GM13976 (cell line): ENCODE measurements at places on chromosomes 6 and 20.

- no peak for DNase-seq
Measured at GRCh38 chr6:98946266-98946878, 1.4 kb downstream of the FBXL4 start.

GRCh38 chr20:10005885-10006284 lies 28.9 kb upstream of the ANKEF1 start:
- no peak for DNase-seq

DNA sequence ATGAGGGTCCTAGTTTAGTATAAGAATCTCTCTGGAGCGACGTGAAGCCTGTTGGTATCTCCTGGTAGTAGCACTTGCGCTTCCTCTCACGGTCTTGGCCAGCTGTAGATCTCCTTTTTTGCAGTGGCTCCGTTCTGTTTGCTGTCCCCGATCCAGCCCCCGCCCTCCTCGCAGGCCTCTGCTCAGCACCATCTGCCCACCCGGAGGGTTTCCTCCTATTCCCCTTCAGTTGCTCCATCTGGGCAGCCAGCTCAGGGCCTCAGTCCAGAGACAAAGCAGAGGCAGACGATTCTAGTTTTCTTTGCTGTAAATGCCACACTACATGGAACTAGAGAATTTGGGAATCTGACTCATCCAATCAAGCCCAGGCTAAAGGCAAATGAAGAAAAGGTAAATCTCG lies 126.6 kb downstream of the TIAM2 start:
- DNase-seq, result no peak

DNA sequence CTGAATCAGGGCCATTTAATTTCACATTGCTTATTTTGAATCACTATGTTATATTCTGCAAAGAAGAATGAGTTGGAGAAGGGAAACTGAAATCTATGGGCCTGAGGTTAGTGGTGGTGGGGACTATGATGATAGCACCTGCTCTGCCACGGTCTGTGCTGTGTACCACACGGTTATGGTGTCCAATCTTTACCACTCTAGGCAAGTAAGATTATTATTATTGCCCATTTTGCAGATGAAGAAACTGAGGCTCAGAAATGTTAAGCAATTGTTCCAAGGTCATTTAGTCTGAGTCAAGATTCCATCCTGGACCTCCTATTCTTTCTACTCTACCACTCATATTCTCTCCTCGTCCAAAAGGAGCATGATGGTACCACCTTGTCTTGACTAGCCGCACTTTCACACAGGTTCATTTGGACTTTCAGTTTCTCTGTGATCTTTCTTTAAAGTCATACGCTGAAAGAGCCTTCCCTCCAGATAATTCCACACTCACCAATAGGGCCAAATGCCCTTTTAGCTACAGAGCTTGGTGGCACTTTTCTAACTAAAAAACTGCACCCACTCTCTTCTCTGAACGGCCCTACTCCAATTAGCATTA lies 56.2 kb downstream of the GFOD1 start:
- no peak for DNase-seq

DNA sequence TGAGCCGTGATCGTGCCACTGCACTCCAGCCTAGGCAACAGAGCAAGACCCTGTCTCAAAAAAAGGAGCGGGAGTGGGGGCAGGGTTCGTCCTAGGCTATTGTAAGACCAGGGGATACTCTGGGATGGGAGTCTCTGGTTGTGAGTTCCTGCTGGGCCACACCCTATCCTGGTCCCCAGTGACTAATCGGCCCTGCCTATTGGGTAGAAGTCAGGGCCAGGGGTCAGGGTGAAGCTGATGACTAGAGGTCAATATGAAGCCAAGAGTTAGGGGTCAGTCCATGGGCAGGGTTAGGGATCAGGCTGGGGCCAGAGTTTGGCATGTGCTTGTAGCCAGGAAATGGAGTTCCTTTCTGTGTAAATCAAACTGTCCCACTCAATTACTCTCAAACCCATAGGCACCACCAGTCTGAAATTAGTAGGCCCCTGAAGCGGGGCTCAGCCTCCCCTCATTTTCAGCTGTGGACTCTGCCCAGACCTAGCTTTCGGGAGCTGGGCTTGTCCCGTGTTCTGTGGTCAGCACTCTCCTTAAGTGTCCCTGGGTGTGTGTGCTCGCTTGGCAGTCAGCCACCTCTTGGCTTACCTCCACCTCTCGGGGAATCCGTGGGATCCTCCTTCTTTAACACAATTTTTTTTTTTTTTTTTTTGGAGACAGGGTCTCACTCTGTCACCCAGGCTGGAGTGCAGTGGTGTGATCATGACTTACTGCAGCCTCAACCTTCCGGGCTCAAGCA lies 1.8 kb downstream of the HSPA12B start:
- no peak for DNase-seq

DNA sequence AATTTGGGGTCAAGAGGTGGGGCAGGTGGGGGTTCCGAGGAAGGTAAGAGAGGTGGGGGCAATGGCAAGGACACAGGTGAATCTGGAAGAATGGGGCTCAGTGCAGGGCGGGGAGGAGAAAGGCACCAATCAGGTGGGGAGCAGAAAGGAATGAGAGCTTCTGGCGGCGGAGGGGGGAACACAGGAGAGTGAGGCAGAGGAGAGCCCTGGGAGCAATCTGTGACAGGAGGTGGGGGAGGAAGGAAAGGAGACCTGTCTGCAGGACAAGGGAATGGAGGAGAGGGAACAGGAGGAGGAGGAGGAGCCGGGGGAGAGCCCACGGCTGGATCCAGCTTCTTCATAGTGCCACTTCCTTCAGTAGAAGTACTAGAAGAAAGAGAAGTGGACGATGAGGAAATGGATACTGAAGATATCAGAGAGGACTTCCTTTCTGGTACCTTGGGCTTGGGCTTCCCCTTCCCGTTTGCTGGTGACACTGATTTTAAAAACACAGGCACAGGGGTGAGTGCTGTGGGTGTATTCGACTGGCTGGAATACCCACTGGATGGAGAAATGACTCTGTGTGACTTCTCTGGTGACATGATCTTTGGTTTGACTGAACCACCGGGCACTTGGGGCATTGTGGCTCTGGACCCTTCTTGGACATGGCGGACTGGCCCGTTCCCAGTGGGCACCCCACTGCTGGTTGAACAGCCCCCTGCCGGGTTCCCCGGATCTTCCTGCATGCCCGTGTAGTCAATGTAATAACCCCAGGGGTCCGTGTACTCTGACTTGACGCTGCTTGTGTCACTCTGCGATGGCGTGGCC lies 27.4 kb downstream of the HEBP2 start:
- no peak for DNase-seq

GRCh38 chr6:159777240-159777904 lies 12.0 kb downstream of the TCP1 start:
- no peak for DNase-seq

- DNase-seq, result no peak
Measured at GRCh38 chr6:157806856-157807215, 16.2 kb upstream of the SNX9 start.

DNA sequence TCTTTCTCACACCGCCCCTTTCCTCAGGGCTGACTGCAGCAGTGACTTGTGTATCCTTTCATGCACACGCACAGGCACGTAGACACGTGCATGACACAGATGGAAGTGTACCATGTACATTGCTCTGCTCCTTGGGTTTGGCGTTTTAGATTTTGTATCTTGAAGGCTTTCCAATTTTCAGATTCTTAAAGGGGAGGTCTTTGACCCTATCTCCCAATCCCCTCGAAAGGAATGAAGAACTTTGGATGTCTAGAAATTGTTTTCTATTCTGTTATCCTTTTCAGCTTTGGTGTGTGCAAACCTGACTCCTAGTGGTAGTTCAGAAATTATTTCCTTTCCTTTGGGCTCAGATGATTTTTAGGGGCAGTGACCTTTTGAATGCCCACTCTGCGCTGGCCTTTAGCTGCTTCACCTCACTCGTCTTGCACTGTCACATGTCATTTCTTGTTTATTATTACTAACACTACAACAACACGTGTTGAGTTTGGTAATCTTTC lies 63.0 kb downstream of the HIVEP1 start:
- DNase-seq, result no peak

- no peak for DNase-seq
Measured at GRCh38 chr20:64062276-64062595, 762 bp upstream of the TCEA2 start.

DNA sequence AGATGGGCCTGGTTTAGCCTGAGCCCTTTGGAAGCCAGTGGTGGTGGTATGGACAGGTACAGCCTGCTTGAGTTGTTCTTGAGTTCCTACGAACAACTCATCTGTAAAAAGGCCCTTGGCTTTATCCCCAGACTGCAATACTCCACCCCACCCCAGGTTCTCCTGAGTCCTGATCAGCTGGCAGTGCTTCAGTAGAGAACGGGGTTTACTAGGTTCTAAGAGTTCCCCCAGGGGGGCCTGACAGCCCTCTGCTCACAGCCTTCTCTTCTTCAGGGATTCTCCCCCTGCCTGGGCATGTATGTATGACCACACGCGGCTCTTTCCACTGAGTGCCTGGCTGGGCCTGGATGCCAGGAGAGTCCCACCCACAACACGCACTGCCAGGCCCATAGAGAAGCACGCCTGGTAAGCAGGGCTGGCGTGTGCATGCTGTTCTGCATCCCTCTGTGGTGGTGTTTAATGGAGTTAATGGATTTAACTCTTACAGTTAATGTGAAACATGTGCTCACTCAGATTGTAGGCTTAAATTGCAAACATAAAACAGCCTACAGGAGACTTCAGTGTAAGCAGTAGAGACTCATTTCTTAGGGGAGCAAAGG lies 44.3 kb upstream of the SLC4A11 start:
- DNase-seq, result no peak

DNA sequence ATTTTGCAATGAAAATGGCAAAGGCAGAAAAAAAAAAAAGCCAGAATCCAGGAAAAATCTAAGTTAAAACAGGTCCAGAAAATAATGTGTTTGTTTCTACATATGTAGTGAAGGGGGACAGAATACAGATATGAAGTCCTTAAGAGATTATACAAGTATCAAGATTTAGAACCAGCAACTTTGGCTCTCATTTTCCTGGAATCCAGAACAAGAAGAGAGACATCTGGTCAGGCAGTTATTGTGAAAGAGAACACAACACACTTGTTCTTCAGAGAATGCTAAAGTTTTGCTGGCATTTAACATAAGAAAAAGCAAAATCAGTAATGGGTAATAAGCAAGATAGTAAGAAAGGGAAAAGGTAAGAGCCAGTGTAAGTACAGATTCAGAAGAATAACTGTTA lies 21.1 kb downstream of the BAG2 start:
- DNase-seq, result no peak

- DNase-seq, result no peak
Measured at GRCh38 chr6:46972531-46972930, 50.8 kb upstream of the ADGRF5 start.

- no peak for DNase-seq
Measured at GRCh38 chr6:72642435-72642834, 20.6 kb downstream of the KCNQ5 start.

DNA sequence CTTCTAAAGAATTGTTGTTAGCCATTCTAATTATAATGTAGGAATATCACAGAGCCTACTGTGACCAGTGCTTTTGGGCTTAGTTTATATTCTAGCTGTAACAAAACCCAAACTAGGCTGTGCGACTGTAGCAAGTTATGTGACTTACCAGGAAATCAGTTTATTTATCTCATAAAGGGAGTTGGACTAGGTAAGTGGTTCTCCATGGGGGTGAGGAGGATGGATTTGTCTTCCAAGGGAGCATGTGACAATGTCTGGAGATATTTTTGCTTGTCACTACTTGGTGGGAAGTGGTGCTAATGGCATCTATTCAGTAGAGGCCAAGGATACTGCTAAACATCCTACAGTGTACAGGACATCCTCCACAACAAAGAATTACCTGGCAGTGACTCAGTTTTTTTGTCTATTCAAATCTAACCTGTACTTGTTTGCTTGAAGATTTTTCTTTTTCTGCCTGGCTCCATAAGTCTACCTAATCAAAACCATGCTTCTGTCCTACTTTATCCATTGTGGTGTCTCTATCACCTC lies 32.5 kb downstream of the ZFAND3 start:
- DNase-seq, result no peak

GRCh38 chr6:14258117-14258516 lies 140.5 kb downstream of the CD83 start:
- DNase-seq, result no peak

GRCh38 chr20:24379484-24379927 lies 89.9 kb upstream of the SYNDIG1 start:
- DNase-seq, result no peak

DNA sequence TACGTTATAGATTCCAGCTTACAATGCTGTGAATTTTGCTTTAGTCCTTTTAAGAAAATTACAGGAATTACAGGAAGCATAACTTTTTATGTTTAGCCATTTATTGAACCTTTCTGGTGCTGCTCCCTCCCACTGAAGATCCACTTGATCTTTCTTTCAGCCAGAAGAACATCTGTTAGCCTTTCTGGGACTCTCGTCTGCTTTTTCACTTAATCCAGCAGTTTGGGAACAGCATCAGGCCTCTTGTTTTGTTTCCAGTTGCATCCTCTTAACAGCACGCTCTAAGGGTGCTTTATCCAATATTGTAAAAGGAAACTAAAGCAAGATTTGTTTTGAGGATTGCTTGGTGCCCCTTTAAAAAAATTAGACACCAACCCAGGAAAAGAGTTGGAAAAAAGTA lies 10.3 kb upstream of the CYP24A1 start:
- no peak for DNase-seq

GRCh38 chr6:20946022-20946421 lies 411.8 kb downstream of the CDKAL1 start:
- DNase-seq, result peak; percentile 40

GRCh38 chr6:129183681-129184301 lies 300.9 kb downstream of the LAMA2 start:
- DNase-seq, result no peak

- DNase-seq, result peak; percentile 31
Measured at GRCh38 chr6:2157441-2158127, 87.8 kb downstream of the GMDS start.

GRCh38 chr6:13892017-13892645 lies 32.6 kb upstream of the RNF182 start:
- DNase-seq, result no peak

- DNase-seq, result no peak
Measured at GRCh38 chr6:68328156-68328555, 306.9 kb upstream of the ADGRB3 start.

- no peak for DNase-seq
Measured at GRCh38 chr6:7787137-7787608, 61.3 kb downstream of the BMP6 start.

- DNase-seq, result no peak
Measured at GRCh38 chr6:169881398-169881797, 130.0 kb downstream of the ERMARD start.

- peak; percentile 42 for DNase-seq
Measured at GRCh38 chr20:4519534-4519933, 202.2 kb upstream of the PRND start.
